Dermis microvascular lymphatic vessel endothelial cell (primary cell): ENCODE measurements at places on chromosomes 1 and 21. TPM values are rescaled to one million over a fixed set of nuclear protein-coding genes. Genes with fewer than 3 reads are reported as not detected.

DDOST gene
- total RNA-seq: 302 and 328 TPM in 2 replicates

LMX1A gene
- total RNA-seq: not detected in 2 replicates

KIF2C gene
- 9.7 and 21.3 TPM in 2 replicates for total RNA-seq

LCE1F gene
- not detected in 2 replicates for total RNA-seq

XPR1 gene
- 23.8 and 29.3 TPM in 2 replicates for total RNA-seq

CFHR3 gene
- under 0.01 TPM in 1 of 2 replicates, not detected in the other for total RNA-seq

SLC25A24 gene
- total RNA-seq: 34.3 and 35.0 TPM in 2 replicates

TMPRSS3 gene
- total RNA-seq: under 0.01 TPM in 1 of 2 replicates, not detected in the other

MROH9 gene
- total RNA-seq: not detected in 2 replicates

HSPB7 gene
- total RNA-seq: not detected in 2 replicates

TTLL10 gene
- total RNA-seq: not detected in 2 replicates

VANGL2 gene
- total RNA-seq: not detected in 2 replicates

KCNJ6 gene
- total RNA-seq: not detected in 2 replicates

PTPRU gene
- 2.4 and 3.1 TPM in 2 replicates for total RNA-seq

NPL gene
- total RNA-seq: 2.3 and 4.0 TPM in 2 replicates

C1orf226 gene
- under 0.01 and 0.13 TPM in 2 replicates for total RNA-seq

PSRC1 gene
- total RNA-seq: 1.8 and 4.5 TPM in 2 replicates

RNU1-1 gene
- under 0.01 TPM in 2 replicates for total RNA-seq

CD52 gene
- not detected in 2 replicates for total RNA-seq

IL10 gene
- not detected in 2 replicates for total RNA-seq

HSF2BP gene
- 0.26 and 0.38 TPM in 2 replicates for total RNA-seq

ADAR gene
- 61.1 and 90.5 TPM in 2 replicates for total RNA-seq

PALMD gene
- 10.9 and 22.0 TPM in 2 replicates for total RNA-seq

PGLYRP4 gene
- total RNA-seq: not detected in 2 replicates

KCNT2 gene
- total RNA-seq: under 0.01 and 0.13 TPM in 2 replicates

RGS4 gene
- total RNA-seq: 8.5 and 9.2 TPM in 2 replicates

RNU1-4 gene
- under 0.01 TPM in 2 replicates for total RNA-seq

CACNA1S gene
- total RNA-seq: not detected in 2 replicates

CLCN6 gene
- 5.9 and 7.0 TPM in 2 replicates for total RNA-seq

BRDT gene
- not detected in 2 replicates for total RNA-seq

HPCA gene
- total RNA-seq: not detected in 2 replicates

DMRTB1 gene
- not detected in 2 replicates for total RNA-seq

ADPRS gene
- total RNA-seq: 26.7 and 36.2 TPM in 2 replicates

ARHGEF10L gene
- 1.2 and 1.5 TPM in 2 replicates for total RNA-seq

CAMK2N1 gene
- 0.76 and 1.0 TPM in 2 replicates for total RNA-seq

SLC25A34 gene
- total RNA-seq: 0.13 and 0.26 TPM in 2 replicates

RPS8 gene
- total RNA-seq: 1,311 and 1,360 TPM in 2 replicates

CD244 gene
- not detected in 2 replicates for total RNA-seq

VSIG8 gene
- not detected in 2 replicates for total RNA-seq

MYCL gene
- 0.38 and 0.39 TPM in 2 replicates for total RNA-seq

PPM1J gene
- total RNA-seq: 0.64 and 0.76 TPM in 2 replicates
